ENCODE measurements at places on chromosomes 16 and 17. TPM values are rescaled to one million over a fixed set of nuclear protein-coding genes. Genes with fewer than 3 reads are reported as not detected.

- DNase-seq = no peak
Observed at GRCh38 chr17:76545918-76546555, 6.2 kb downstream of the PRCD start.

GRCh38 chr17:17723354-17724261 lies 42.4 kb downstream of the RAI1 start:
- no peak for DNase-seq

GRCh38 chr16:1309888-1310831 lies 724 bp downstream of the UBE2I start:
- DNase-seq = peak; percentile 75

GRCh38 chr17:21129023-21129681 lies 2.4 kb downstream of the DHRS7B start:
- no peak for DNase-seq

DNA sequence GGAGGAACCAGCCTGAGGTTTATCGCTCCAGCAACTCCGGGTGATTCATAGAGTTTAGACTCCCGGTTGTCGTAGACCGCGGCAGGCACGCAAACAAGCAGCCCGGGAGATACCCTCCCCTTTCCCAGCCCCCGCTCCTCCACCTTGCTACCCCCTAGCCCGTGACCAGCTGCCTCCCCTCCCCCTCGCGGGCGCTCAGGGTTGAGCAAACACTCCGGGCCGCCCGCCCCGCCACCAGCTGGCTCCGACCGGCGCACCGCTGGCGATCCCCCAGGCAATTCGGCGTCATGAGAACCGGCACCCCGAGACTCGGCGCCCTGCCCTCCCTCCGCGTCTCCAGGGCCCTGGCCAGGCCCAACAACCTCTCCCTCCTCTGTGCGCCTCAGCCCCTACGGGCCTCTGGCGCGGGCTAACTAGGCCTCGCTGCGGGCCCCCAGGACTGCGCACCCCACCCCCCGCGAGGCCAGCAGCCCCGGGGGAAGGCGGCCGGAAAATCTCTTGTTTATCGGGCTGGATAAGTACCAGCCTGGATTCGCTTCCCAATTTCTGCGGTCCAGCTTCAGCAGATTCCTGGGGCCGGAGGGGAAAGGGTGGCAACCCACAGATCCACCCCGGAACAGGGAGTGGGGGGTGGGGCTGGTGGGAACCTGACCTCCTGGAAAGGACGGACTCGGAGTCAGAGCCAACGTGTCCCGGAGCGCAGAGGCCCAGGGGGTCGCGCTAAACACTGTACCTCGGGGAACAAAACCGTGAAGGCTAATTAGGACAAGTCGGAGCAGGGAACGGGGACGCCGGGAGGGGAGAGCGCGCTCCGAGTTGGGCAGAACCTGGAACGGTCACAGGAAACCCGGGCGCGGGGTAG lies 951 bp upstream of the GPRC5C start:
- DNase-seq = peak; percentile 89

DNA sequence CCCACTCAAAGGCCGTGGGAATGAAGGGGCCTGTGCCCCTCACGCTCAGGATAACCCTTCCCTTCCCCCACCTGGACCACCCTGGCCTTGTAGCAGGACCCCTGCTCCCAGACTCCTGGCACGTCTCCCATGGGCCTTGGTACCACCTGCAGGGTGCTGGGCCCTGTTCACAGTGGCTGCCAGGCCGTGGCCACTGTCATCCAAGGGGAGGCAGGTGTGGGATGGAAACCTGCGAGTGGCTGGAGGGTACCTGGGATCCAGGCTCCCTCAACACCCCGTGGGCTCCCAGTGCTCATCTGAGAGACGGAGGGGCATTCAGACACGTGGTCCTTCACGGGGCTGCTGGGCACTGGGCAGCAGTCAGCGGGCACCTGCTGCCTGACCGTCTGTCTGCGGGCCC lies 75.6 kb upstream of the CIBAR2 start:
- peak; percentile 27 for DNase-seq

DNA sequence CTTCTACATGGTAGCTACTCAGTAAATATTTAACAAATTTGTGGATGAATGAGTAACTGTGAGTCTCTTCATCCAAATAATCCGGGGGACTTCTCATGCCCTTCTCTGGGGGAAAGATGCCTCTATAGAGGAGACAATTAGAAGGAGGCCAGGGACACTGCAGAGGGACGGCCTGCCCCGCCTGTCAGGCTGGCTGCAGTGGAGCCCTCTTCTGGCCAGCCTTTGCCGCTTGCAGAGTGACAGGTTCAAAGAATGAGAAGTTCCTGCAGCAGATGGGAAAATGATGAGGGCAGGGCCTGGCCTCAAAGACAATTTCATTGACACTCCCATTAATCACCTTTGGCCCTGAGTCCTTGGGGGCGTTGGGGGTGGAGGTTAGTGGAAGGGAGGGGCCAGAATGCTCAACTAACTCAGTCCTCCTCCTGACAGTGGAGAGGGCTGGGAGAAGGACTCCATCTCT lies 339.0 kb downstream of the MAF start:
- peak; percentile 72 for DNase-seq

The HBA1 gene
- 48.9 TPM for total RNA-seq

GRCh38 chr16:3934491-3935181 lies 54.1 kb upstream of the CREBBP start:
- no peak for DNase-seq

- no peak for DNase-seq
Observed at GRCh38 chr17:38815576-38816193, 9.4 kb downstream of the CWC25 start.

DNA sequence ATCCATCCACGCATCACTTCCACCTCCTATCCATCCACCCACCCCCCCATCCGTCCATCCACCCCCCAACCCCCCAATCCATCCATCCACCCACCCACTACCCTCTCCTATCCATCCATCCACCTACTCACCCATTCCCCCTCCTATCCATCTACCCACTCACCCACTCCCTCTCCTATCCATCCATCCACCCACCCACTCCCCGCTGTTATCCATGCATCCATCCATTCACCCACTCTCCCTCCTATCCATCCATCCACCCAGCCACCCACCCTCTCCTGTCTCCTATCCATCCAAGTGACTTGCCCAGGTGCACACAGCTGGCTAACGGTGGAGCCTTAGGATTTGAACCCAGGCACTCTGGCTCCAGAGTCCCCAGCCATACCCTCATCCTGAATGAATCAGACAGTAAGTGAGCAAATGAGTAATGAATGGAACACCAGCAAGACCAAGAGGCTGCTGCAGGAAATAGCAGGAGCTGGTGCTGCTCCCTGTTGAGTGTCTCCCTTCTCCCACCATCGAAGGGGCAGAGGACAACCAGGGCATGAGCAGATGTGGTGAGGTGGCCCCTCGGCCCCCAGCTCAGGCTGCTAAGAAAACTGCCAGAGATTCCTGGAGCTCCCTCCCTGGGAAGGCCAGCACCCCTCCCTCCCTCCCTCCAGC lies 62.5 kb downstream of the LITAF start:
- DNase-seq = no peak

DNA sequence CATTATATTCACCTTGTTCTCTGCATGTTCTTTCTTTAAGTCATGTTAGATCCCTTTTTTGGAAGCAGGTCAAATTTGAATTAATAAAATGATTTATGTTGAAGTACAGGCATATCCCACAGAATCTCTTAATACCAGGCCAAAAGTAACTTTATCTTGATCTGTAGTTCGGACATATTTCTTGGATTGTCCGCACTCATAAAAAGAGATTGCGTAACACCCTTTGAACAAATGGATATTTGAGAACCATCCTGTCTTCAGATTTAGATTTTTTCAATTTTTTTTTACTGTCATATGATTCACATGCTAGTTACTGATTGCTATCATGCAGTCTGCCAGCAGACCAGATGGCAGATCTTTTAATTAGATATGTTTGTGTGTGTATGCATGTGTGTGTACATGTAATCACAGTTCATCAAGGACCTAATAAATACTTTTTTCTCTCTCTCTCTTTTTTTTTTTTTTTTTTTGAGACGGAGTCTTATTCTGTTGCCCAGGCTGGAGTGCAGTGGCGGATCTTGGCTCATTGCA lies 352.6 kb downstream of the WWOX start:
- no peak for DNase-seq

GRCh38 chr17:63571632-63572310 lies 21.5 kb downstream of the DCAF7 start:
- no peak for DNase-seq

DNA sequence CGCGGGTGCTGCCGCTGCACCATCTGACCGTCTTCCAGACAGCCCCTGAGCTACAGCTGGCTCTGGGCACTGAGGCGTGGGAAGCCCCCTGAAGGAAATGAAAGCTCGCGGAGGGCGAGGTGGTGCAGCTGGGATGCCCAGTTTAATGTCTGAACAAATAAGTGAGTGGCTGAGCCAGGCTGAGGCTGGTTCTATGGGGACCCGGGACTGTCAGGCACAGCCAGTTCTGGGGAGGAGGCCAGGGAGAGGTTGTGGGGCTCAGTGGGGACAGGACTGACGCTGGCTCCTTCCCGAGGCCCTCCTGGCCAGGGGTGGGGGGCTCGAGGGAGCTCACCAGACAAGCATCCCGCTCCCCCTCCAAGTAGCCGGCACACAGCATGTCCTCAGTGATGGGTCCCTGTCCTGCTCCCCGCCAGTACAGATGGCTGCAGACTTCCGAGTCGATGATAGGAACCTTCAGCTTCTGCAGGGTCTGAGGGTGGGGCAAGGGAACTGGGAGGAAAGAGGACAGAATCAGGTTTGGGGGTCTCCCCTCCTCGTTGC lies 4.4 kb downstream of the PRSS22 start:
- DNase-seq = no peak

The NUP85 gene
- 28.0 TPM for total RNA-seq

DNA sequence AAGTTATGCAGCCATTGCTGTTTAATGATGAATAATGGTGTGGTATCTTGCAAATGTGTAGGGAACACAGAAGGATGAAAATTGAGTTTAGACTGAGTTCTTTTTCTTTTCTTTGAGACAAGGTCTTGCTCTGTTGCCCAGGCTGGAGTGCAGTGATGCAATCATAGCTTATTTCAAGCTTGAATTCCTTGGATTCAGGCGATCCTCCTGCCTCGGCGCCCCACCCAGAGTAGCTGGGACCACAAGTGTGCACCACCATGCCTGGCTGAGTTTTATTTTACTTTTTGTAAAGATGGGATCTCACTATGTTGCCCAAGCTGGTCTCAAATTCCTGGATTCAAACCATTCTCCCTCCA lies 74.6 kb upstream of the TBC1D3K start:
- no peak for DNase-seq

The MYO15B gene
- total RNA-seq = 48.2 TPM

DNA sequence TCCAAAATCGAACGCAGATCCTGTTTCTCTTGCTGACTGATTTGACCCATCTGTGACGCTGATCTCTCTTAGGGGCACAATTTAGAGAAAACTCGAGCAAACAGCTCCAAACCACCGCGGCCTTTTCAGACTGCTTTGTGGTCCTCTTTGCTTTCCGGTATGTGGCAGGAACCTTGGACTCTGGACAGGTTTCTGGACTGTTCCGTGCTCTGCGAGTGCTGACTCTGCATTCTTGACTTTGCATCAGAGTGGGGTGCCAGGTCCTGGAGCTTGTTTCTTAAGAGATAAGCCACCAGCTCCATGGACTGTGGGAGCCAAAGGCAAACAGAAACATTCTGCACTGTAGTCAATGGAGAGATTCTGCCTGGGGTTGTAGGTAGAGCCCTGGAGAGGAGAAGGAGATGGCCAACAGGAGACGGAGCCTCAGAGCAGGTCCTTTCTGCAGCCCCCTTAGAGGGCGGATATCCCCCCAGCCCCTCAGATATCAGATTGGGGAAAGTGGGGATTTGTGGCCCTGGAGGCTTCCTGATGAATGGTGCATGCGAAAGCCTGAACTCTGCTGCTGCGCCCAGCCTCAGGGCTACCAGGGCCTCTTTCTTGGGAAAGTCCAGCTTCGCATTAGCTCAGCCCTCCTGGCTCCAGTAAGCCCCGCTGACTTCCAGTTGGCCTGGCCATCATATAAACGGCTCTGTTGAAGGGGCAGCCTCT lies 65.6 kb downstream of the WIPI1 start:
- DNase-seq = no peak

DNA sequence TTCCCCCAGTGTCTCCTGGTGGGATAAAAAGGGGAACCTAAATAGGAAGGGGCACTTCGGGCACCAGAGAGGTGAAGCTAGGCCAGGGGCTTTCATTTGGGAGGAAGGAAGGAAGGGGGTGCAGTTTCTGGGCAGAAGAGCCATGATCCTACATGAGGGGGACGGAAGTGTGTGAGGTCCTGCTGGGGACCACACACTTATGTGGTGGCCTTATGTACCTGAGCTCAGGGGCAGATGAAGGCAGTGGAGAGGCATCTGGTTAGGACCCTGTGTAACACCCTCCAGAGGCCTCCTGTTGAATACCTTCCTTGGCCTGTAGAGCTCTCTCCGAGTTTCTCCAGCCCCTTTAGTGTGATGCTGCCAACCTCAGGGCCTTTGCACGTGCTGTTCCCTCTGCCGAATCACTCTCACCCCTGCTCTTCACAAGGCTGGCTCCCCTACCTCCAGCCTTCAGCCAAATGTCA lies 21.2 kb downstream of the IGFBP4 start:
- no peak for DNase-seq

GRCh38 chr17:4195306-4195705 lies 52.3 kb downstream of the CYB5D2 start:
- no peak for DNase-seq

GRCh38 chr17:6588165-6588564 lies 31.8 kb upstream of the PITPNM3 start:
- no peak for DNase-seq

DNA sequence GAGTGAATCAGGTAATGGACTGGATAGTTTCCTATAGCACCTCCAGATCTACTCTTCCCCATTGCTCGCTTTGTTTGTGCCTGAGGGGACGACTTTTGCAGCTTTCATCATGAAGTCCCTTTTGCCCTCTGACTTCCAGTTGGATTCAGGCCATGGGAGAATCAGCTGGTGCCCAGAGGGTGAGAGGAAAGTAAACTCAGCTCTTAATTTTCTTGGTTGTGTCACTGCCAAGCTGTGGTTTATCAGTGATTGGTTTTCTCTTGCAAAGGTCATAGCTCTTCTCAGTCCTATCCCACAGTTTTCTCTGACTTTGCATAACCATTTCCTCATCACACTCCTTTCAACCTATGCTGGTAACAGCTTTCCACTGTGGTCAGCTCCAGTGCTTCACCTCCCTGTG lies 200.1 kb downstream of the KCNJ2 start:
- DNase-seq = no peak

DNA sequence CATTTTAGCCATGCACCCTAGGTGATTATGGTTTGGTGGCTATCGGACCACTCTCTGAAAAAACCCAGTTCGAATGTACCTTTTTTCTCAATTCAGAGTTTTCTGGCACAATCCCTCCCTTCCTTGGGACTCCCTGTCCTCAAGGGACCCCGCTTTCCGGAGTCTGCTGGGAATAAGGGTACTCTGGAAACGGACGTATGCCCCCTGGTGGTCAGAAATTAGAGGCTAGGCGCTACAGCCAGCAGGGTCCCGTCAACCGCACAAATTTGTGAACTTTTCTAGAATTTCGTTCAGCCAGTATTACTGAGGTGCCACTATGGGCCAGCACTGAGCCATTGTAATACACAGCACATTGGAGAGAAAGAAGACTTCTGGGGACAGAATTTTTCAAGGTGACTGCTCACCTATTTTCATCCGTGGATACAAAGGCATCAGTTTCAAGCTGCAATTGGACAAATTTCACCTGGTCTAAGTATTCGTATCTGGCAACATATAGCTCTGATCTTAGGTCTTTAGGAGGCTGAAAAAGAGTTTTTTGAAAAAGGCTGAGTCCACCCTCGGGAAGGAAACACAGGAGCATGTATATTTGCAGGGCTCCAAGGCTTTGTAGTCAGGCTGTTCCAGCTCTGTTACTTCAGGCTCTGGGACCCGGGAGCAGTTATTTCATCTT lies 27.1 kb upstream of the CRYBA1 start:
- peak; percentile 68 for DNase-seq

All from left ventricle myocardium superior (tissue), 1 donor.